NCI-H1092 (cell line): ENCODE measurements at places on chromosomes 7 and 10.

- no peak for DNase-seq
These were observed 7.9 kb downstream of the GTF2I start for GRCh38 chr7:74665296-74665938.

DNA sequence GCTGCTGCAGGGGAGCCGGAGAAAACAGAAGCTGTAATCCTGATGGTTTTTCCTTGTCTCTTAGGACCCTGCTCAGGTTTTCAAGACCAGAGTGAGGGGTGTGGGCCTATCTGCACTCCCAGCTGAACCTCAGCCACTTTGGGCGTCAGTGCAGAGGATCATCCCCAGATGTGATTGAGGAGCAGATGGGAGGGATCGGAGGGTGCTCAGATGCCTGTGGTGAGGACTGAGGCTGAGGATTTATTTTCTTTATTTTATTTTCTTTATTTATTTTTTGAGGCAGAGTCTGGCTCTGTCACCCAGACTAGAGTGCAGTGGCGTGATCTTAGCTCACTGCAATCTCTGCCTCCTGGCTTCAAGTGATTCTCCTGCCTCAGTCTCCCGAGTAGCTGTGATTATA, 13.9 kb downstream of the COL26A1 start:
- no peak for DNase-seq

DNA sequence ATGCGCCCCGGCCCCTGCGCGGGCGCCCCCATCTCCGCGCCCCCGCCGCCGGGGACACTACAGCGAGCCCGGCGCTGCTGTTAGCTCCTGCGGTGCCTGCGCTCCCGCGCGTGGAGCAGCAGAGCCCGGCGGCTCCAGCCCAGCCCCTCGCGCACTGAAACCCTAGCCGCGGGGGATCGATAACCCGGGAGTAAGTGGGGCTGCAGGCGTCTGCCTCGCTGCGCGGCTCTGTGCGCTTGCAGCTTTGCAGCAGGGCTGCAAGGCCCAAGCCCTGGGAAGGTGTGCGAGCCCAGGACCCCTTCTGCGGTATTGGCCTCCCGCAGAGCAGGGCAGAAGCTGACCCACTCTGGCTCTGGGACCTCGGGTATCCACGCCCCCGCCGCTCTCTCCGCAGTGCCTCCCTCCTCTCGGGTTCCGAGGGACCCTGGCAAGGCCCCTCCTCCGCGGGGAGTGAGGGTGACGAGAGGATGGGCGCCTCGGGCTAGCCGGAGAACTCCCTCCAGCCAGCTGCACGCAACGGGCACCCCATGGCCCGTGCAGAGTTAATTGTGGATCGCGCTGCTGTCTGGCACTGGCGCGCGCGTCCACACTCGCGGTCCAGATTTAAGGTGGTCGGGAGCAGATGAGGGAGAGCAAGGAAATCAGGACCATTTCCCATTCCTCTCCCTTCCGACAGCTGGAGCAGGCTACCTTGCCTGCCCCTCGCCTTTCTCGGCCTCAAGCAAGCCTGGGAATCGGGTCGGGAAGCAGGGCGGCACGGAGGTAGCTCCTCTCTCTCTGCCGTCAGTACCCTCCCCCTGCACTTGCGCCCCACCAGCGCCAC, 2.1 kb downstream of the SHH start:
- no peak for DNase-seq

DNA sequence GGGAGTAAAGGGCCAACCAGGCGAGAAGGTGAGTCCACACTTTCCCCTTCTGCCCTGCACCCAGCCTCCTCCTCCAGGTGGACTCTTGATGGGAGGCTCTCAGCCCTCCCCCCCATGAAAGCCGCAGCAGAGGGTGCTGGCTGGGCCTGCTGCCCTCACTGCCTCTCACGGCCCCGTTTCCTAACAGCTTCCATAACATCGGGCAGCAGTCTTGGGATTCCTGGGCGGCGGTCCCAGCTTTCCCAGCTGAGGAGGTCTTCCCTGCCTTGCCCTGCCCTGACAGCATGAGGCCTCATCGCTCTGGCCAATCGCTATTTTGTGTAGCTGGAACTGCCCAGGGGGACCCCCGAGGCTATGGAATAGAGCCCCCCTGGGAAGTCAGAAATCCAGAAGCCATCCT, 76.3 kb downstream of the COL13A1 start:
- no peak for DNase-seq

DNA sequence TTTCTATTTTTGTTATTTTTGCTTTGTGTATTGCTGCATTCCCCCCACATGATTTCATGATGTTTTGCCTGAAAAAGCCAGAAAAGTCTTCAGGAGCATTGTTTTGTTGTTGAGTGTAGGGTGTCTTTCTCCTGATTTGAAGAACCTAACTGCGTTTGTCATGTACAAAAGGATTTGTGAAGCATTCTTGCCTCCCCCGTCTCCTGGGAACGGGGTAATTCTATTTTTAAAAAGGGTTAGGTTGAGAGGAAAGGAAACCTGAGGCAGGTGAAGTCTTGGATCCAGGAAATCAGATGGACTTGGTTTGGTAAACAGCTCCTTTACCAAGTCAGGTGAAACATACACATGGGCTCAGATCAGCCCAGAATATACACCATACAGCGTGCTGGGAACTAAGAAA, 26.0 kb upstream of the BTBD16 start:
- no peak for DNase-seq

GRCh38 chr10:37844644-37845043, 12.8 kb downstream of the ZNF248 start:
- no peak for DNase-seq

- DNase-seq, result no peak
These were observed 120.2 kb upstream of the TMEM229A start for GRCh38 chr7:124152859-124153692.

GRCh38 chr7:116164552-116165306, 45.6 kb upstream of the TES start:
- no peak for DNase-seq

DNA sequence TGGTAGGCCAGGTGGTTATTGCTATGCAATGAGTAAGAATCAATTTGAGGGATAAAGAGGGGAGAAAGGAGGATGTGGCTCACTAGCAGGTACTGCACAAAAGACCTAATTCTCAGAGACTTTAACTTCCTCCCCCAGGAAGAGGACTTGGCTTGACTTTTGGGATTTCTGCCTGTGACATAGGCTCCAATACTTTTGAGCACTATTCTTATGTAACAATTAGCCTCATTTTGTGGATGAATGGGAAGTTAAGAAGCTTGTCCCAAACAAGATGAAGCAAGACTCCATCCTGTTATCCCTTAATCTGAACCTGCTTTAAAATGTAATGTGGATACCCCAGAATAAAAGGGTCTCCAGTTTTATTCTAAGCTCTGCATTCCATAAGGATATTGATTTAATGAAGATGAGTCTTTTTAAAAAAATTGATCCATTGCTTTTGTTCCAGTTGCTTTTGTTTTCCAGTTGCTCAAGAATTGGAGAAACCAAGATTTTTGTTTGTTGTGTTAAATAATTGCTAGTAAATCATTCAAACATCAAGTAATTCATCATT, 218.5 kb downstream of the SNX13 start:
- DNase-seq, result no peak

DNA sequence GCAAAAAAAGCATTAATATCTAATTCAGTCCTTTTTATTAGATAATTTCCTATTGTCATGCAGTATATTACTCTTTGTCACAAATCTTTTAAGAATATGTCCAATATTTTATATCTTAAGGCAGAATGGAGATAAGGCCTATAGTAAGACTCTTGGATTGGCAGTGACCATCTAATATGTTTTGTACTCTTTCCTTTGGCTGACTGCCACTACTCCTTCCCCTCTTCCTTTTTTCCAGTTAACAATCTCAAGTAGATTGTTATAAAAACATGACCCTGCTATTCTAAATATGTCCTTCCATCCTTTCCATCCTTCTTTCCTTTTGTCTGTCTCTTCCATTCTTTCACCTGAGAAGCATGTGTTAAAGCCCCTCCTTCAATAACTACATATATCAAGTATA, 92.8 kb upstream of the TMEM168 start:
- no peak for DNase-seq

DNA sequence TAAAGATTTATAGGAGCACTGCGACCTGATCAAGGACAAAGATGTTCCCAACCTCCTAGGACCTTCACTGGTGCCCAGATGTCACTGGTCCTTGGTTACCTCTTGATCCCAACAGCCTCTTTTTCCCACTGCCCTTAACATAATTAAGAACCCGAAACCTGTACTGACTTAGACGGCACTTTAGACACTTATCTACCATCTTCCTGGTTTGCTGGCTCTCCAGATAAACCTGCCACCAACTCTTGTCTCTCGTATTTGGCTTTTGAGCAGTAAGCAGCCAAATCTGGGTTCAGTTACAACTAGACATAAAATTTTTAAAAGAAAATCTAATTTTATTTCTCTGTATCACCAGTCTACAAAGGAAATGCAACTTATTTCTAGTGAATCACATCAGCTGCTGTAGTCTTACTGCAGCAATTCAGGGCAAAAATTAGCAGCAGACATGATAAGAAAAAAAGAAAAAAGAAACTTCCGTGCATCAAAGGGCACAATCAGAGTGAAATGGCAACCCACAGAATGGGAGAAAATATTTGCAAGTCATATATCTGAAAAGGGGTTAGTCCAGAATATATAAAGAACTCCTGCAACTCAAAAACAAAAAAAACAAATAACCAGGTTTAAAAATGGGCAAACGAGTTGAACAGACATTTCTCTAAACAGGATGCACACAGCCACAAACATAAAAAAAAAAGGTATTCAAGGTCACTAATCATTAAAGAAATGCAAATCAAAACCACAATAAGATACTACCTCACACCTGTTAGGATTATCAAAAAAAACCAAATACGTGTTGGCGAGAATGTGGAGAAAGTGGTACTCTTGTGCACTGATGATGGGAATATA, 9.4 kb downstream of the ASB13 start:
- no peak for DNase-seq

- DNase-seq, result no peak
These were observed 85.5 kb upstream of the AKR1E2 start for GRCh38 chr10:4740471-4740870.

DNA sequence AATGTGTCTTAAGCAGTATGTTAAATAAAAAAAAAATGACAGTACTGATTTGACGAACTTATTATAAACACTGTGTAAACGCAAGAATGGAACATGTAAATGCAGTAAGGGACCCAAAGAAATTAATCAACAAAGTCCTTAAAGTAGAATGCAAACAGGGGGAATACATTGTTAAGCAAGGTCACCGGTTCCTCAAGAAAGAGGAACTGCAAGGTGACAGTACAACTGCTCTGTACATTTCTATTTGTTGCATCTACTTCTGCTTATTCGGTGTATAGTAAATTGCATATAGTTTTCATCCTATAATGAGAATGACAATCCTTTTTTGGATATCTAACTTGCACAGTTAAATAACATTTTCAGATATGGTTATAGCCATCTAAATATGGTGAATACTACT, 387.0 kb upstream of the SEMA3D start:
- no peak for DNase-seq

GRCh38 chr7:31432176-31432575, 81.7 kb upstream of the ITPRID1 start:
- DNase-seq, result no peak

DNA sequence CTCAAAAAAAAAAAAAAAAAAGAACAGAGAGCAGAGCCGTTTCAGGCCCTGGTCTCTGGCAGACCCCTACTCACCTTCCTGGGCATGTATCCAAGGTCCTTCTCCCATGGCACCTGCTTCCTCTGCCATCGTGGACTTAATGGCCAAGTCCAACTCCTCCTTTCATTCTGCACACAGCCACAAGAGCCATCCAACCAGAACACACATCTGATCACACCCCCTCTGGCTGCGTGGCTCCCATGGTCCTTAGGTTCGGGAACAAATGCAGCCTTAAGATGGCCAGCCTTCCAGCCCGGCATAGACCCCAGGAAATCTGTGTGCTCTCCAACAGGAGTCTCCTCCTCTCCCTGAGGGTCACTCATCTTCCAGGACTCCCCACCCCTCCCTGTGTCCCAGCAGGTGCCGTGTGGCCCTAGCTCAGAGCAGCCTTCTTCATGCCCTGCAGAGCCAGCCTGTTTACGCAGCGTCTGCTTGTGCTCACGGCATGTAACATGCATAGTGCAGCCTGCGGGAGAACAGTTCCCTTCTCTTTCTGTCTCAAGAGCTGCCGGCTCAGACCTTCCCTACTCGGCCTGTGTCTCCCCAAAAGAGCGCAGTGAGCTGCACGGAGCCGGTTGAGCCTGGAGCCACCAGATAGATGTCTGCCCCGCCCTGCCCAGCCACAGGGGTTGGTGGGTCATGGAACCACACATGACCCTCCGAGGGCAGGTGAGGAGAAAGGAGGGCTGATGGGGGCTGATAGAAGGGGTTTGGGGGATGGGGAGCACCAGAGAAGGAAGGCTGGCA, 157.3 kb downstream of the NRF1 start:
- peak; percentile 88 for DNase-seq

DNA sequence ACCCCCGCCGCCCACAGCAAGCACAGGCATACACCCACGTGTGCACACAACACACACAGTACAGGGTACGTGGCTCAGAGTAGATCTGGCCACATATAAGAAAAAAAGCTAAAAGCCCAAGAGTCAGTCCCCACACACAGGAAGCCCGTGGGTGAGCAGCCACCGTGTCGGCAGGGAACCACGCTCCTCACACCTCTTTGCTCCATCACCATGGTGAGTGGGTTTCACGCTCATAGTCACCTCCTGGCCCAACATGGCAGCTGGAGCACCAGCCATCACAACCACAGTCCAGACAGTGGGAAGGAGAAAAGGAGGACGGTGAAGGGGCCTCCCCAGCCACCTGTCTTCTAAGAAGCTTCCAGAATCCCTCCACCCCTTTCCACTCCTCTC, 76.0 kb upstream of the PDGFA start:
- DNase-seq, result no peak

DNA sequence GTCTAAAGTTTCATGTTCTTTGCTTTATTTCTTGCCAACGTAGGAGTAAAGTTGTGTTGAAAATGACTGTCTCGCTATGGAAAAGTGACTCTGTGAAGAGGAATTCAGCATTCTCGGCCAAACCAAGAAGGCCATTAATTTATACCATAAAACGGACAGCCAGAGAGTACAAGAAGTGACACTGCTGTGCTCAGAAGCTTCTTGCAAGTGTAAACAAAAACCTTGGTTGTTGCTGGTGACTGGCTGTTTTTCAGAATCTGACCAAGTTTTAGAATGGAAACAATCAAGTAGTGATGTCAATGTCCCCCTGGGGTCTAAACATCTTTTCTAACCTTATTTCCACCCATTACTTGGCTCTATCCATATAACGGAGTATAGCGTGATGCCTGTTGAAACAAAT, 201.9 kb downstream of the INHBA start:
- no peak for DNase-seq

- no peak for DNase-seq
These were observed 210.9 kb downstream of the DGKI start for GRCh38 chr7:137635874-137636273.

GRCh38 chr7:20393021-20393610, 62.4 kb downstream of the ITGB8 start:
- DNase-seq, result no peak

GRCh38 chr7:80039251-80039884, 95.3 kb upstream of the GNAI1 start:
- no peak for DNase-seq
